Choroid plexus epithelial cell (primary cell): ENCODE measurements at places on chromosomes 16 and 17.

GRCh38 chr16:57998486-57998885 is 2.0 kb downstream of the ZNF319 start:
- DNase-seq: peak; percentile 56

GRCh38 chr16:81902025-81902424 is 109.2 kb downstream of the SDR42E1 start:
- DNase-seq: peak; percentile 85

GRCh38 chr17:41959030-41959335 is 7.6 kb upstream of the CNP start:
- DNase-seq: peak; percentile 45

DNA sequence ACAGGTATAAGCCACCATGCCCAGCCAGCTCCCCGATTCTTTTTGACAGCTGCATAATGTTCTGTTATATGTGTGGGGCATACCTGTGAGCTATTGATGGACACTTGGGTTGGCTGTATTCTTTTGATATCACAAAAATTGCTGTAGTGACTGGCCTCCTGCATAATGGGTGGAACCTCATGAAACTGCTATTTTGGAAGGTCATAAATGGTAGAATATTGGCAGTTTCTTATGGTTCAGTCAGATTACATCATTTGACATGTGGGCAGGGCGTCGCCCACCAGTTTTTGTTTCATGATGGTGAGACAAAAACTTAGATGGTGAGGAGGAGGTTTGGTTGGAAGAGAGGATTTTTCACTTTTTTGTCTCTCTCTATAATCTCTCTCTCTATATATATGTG is 26.7 kb upstream of the POLR3E start:
- no peak for DNase-seq

GRCh38 chr17:3582915-3583314 is 25.3 kb upstream of the TRPV3 start:
- no peak for DNase-seq

DNA sequence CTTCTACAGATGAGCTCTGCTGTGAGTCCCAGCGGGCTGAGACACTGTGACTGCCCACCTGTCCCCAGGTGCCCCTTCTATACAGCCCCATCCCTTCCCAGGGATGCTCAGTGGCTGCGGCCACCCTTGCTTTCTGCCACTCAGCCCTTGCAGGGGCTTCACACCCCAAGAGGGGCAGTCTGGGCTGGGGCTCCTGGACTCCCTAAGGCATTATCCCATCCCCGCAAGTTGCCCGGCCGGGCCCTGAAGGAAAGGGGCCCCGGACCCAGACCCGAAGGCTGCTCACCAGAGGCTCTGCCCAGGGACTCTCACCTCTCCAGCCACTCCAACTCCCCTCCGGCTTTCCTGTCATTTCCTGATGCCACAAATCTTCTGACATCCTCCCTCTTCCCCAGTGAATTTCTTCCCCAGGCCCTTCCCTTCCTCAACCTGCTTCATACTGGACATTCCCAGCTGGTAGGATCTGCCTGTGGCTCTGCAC is 88.5 kb upstream of the TOB1 start:
- DNase-seq: no peak

- no peak for DNase-seq
Measured at GRCh38 chr17:40547079-40547784, 18.0 kb downstream of the CCR7 start.

GRCh38 chr16:1509307-1510221 is 16.4 kb downstream of the TELO2 start:
- no peak for DNase-seq

DNA sequence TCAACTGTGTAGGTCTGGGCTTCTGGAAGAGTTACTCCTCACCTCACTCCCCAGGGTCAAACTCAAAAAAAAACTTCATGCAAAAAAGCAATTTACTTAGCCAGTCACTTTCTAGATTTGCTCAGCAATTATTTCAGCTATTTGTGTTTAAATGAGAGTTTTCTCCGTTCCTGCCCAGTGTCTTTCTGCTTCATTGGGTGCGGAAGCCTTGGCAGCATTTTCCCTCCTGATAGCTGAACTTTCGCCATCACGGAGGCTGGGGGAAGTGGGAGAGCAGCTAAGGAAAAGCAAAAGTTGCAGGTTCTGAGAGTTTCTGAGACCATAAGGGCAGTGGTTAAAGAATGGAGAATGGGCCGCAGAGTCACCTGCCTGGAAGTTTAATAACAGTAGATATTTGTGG is 287.1 kb upstream of the DYNLRB2 start:
- no peak for DNase-seq

- no peak for DNase-seq
Measured at GRCh38 chr17:40502716-40503115, 1.3 kb upstream of the TNS4 start.

- DNase-seq: peak; percentile 12
Measured at GRCh38 chr16:79970551-79971236, 370.2 kb upstream of the MAF start.

DNA sequence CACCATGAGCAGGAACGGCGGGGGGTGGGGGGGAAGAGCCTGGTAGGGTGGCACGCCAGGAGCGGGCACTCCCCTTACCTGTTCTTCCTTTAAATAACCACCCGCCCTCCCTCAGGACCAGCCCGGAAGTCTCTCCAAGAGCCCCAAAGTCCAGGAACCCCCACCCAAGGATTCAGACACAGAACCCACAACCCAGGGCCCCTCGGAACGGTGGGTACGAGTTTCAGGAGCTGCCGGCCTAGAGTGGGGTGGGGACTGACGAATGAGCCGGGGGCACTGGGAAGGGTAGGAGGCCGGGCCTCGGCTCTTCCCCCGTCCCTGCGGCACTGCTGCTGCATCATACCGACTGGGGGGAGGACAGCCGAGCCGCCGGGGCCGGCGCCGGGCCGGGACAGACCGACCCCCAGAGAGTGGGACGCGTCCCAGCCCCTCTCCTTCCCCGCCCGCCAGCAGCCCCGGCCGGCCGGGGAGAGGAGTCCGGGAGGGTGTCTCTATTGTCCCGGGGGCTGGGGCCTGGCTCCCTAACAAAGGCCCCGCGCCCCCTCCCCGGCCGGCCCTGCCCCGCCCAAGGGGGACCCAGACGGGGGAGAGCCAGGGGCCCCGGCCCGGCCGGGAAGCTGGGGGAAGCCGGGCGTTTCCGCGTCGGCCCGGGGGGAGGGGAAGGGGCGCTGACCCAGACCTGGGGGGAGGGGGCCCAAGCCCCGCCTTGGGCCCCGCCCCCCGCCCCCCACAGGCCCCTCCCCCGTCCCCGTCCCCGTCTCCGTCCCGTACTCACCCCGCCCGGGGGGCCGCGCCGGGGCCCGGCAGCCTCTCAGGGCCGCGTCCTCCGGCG is 747 bp downstream of the ATXN7L3 start:
- peak; percentile 44 for DNase-seq

- no peak for DNase-seq
Measured at GRCh38 chr17:14792746-14793145, 472.4 kb downstream of the PMP22 start.

DNA sequence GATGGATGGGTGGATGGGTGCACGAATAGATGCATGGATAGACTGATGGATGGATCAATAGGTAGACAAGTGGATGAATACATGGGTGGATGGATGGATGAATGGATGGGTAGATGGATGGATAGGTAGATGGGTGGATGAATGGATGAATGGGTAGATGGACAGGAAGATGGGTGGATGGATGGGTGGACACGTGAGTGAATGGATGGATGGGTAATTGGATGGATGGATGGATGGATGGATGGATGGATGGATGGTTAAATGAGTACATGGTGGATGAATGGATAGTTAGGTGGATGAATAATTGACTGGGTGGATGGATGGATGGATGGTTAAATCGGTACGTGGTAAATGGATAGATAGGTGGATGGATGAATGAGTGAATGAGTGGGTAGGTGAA is 89.7 kb upstream of the ZNF469 start:
- no peak for DNase-seq

DNA sequence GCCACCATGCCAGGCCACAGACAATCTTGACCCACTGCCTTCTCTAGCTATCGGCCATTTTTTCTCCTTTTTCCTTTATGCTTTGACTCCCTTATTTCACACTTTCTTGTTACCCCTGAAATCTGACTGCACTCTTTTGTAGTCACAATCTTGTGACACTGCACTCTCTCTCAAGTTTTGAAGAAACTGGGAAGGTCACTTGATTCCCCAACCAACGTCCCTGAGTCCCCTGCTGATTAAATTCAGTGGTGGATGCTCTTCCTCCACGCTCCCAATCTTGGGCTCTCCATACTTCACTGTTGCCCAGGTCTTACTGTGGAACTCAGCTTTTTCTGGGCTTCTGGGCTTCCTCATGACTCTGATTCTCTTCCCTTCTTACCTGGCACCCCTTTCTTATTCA is 33.9 kb downstream of the PECAM1 start:
- DNase-seq: no peak

DNA sequence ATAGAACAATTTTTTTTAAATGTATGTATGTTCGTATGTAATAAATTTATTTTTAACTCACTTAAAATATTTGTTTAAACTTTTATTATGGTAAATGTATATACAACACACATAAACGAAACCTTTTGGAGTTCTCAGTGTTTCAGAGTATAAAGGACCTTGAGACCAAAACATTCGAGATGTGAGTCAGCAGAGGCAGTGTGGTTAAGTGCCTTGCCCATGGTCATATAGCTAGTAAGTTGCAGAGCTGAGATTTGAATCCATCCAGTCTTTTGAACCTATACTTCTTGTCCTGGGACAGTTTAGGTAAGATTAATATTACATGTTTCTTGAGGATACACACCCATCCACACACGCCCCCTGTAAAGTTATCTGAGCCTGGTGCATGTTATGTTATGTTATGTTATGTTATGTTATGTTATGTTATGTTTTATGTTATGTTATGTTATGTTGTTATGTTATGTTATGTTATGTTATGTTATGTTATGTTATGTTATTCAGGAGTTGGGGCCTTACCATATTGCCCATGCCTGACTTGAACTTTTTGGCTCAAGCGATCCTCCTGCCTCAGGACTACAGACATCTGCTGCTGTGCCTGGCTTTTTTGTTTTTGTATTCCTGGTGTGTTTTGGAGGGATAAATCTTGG is 41.8 kb downstream of the TNRC6A start:
- peak; percentile 69 for DNase-seq

GRCh38 chr16:80938004-80938878 is 68.4 kb downstream of the CMC2 start:
- DNase-seq: peak; percentile 98

DNA sequence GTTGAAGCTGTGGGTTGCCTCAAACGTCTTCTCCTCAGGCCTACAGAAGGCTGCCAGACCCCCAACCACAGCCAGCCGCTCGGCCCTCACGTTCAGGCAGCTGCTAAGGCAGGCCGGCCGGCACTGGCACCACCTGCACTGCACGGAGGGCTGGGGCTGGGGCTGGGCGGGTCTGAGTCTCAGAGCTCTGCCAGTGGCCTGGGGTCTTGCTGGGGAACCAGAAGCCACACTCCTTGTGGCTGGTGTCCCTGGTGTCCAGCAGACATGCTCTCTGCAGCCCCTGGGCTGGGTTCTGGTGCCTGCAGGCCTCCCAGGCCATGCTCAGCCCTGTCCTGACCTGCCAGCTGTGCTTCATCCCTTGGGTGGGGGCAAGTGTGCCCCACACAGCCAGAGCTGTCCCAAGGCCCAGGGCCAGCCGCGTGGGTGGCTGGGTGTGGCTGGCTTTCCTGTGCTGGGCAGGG is 42.0 kb downstream of the BAHCC1 start:
- DNase-seq: no peak

GRCh38 chr17:79916991-79917901 is 78.0 kb upstream of the CBX4 start:
- DNase-seq: no peak

DNA sequence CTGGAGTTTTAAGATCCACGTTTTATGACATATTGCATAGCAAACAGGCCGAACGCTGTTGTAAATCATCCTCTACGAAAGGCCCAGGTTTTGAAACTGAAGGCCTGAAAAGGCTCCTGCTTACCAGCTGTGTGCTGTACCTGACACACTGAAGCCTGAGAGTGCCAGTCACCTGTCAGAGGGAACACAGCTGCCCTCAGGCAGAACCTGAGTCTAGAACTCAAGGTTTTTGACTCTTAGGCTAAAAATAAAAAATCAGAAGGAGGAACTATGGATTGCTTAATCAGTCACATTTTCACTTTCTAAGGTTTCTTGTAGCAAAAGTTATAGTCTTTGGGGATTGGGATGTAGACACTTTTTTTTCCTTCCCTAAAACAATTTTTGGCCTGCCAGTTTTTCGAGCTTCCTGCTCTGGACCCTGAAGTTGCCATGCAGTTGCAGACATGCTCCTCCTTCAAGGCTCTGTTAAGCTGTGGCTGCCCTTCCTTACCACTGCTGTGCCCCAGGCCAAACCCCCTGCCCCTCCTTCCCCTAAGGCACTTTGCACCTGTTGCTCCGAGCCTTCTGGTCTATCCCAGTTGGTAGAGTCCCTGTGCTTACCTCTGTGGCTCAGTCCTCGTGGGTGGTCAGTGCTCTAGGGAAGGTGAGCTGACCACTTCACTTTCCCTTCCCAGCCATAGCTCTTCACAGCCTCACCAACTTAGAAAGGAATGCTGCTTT is 56.6 kb downstream of the TENT4B start:
- no peak for DNase-seq

DNA sequence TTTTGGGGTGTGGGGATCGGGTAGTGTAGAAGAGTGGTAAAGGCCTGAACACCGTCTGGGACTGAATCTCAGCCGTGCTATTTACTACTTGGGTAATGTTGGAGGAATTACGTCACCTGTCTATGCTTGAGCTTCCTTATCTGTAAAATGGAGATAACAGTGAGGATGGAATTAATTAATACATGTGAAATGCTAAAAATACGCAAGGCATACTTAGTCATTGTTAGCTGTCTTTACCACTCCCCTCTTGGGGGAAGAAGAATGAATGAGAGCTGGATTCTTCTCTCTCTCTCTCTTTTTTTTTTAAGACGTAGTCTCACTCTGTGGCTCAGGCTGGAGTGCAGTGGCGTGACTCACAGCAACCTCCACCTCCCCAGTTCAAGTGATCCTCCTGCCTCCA is 41.1 kb upstream of the TANGO6 start:
- peak; percentile 50 for DNase-seq

DNA sequence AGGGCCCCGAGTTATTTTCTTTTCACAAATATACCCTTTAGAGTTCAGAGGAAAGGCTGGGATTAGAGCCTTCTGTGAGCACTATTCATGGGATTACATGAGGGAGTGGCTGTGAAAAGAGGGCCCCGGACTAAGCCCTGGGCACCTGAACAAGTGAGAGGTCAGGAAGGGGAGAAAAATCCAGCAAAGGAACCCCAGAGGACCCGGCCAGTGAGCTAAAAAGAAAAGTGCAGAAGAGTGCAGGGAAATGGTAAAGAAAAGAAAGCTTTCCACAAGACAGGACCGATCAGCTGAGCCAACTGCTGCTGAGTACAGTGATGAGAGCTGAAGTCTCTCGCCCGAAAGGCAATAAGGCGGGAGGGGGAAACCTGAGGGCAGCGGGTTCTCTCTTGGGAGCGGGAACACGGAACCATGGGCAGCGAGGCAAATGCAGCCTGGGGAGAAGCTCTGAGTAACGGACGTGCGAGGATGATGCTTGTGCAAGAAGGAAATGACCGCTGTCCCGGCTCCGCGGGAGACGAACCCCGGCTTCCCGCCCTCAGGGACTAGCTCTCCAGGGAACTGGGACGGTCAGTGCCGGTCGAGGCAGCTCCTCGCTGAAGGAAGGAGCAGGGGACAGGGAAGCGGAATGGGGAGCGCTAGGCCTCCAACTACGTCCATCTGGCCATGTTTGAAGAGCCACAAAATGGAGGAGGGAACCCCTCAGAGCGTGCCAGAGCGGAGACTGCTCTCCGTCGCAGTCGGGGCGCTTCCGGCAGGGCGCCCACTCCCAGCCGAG is 665 bp upstream of the ALDH3A2 start:
- peak; percentile 85 for DNase-seq
